ENCODE measurements at places on chromosomes 2 and 18. TPM values are rescaled to one million over a fixed set of nuclear protein-coding genes. Genes with fewer than 3 reads are reported as not detected.

DNA sequence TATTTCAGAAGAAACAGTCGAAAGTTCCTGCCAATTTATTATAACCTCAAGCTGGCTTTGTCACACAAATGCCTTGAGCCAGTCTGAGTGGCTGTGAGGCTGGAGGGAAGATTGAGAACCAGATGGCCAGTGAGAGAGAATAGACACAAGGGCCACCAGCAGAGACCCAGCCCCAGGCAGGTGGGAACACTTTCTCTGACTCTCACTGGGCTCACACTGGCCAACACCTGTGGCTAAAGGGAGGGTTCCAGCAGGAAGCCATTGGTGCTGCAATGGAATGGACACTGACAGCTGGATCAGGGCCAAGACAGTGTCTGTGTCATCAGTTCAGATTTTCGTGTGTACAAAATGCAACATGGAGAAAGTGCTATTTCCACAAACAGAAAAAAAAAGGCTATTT lies 29.9 kb downstream of the LOXHD1 start:
- no peak for DNase-seq

DNA sequence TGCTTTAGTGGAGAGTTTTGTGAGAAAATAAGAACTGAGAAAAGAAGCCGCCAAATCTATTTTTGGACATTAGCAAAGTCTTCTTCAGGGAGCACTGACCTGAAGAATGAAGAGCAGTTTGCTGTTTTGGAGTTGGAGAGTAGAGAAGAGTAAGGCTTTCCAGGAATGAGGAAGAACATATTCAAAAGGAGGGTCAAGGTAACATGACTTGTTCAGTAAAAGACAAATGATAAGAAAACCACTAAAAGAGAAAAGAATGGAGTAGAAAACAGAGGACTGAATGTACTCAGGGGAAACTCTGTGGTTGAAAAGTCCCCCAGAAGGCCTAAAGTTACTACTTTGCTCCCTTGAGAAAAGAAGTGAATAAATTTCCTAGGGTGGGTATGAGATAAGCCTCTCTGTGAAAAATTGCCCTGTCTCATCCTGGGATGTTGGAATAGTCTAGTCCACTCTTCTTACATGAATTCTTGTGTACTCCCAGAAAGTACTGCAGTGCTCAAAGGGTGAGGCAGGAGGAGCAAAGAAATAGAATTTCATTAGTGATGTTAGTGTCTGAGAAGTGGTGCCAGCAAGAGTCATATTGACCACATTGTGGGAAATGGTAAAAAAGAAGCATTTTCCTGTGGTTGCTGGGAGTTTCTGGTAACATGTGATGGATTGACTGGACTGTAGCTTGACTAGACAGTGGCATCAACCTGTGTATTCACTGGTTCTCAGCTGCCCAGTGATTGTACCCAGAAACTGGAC lies 27.8 kb downstream of the MBD5 start:
- no peak for DNase-seq

- DNase-seq = no peak
Observed at GRCh38 chr2:106034325-106034724, 159.8 kb downstream of the UXS1 start.

Gene CETN1
- not detected for total RNA-seq

- no peak for DNase-seq
Observed at GRCh38 chr2:106124905-106125549, 69.1 kb downstream of the UXS1 start.

Gene TP53I3
- total RNA-seq = 5.0 TPM

Gene SKOR2
- total RNA-seq = not detected
